Stimulated activated CD4-positive, alpha-beta T cell treated with anti-CD3 and anti-CD28 coated beads, Interleukin-15, amount 100 ng/mL, for 1 hour (primary cell): ENCODE measurements at places on chromosomes 11 and 22.

- DNase-seq: no peak
These were observed 1.7 kb downstream of the YAP1 start for GRCh38 chr11:102111787-102112508.

DNA sequence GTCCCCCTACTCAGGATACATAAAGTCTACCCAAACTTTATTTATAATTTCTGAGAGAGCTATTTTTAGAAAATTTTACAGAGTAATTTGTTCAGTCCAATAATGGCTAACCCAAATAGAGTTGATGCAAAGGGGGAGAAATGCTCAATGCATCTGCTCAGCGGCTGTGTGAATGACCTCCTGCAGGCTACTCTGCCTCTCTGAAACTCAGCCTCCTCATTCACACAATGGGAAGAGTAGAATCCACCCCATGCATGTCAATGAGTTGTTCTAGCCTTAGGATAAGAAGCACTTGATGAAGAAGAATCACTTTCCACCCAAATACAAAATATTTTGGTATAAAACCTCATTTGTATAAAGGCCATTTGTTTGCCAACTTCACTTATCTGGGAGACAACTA lies 1204.0 kb downstream of the LRRC4C start:
- no peak for DNase-seq

GRCh38 chr11:95897731-95898130 lies 26.2 kb downstream of the MTMR2 start:
- no peak for DNase-seq

DNA sequence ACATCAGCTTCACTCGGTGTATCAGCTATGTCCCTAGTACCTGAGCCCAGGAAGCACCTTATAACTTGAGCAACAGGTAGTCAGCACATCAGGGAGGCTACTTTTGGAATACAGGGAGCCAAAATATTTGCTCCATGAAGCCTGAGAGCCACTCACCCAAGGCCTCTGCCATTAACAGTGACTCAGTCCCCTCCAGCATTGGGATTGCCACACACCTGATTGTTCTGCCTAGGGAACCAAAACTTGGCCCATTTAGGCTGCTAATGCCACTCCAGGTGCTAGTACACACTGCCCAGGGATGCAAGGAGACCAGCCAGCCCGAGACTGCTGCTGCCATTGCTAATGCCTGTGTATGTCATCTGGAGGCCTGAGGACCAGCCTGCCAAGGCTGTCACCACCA lies 773.6 kb upstream of the TENM4 start:
- DNase-seq: no peak

DNA sequence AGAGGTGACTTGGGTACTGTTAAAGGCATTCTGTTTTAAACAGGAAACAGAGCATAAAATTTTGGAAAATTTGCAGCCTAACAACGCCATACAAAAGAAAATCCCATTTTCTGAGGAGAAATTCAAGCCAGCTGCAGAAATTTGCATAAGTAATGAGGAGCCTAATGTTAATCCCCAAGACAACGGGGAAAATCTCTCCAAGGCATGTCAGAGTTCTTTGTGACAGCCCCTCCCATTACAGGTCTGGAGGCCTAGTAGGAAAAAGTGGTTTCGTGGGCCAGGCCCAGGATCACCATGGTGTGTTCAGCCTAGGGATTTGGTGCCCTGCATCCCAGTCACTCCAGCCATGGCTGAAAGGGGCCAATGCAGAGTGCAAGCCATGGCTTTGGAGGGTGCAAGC lies 1333.1 kb upstream of the TENM4 start:
- DNase-seq: no peak

GRCh38 chr11:96554236-96554820 lies 164.5 kb downstream of the JRKL start:
- no peak for DNase-seq

- no peak for DNase-seq
These were observed 46.6 kb upstream of the CHRM4 start for GRCh38 chr11:46438211-46438610.

- DNase-seq: no peak
These were observed 19.4 kb downstream of the NPAT start for GRCh38 chr11:108203075-108203474.

GRCh38 chr11:118015385-118015841 lies 29.2 kb downstream of the IL10RA start:
- no peak for DNase-seq

GRCh38 chr11:106461839-106462545 lies 384.5 kb downstream of the AASDHPPT start:
- no peak for DNase-seq
